CD4-positive, alpha-beta T cell (primary cell): ENCODE measurements at places on chromosomes 2 and 18.

GRCh38 chr2:587087-587960 is 89.9 kb downstream of the TMEM18 start:
- no peak for DNase-seq

GRCh38 chr2:133658020-133658903 is 90.0 kb upstream of the NCKAP5 start:
- DNase-seq, result no peak

DNA sequence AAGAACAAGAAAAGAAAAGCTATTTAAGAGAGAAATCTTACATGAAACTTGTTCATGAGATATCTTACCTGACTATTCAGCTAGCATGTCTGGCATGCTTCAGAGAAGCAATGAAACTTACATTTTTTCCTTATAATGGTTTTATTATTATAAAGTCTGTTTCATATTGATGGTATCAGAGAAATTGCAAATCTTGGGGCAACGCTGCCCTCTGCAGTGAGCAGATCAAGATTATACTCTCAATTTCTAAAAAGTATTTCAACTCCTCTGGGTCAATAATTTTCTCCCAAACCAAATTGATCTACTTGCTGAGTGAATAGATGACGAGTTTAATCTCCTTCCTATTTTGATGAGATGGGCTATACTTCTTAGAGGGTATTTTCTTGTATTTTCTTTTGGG is 235.6 kb downstream of the NUP35 start:
- DNase-seq, result no peak

DNA sequence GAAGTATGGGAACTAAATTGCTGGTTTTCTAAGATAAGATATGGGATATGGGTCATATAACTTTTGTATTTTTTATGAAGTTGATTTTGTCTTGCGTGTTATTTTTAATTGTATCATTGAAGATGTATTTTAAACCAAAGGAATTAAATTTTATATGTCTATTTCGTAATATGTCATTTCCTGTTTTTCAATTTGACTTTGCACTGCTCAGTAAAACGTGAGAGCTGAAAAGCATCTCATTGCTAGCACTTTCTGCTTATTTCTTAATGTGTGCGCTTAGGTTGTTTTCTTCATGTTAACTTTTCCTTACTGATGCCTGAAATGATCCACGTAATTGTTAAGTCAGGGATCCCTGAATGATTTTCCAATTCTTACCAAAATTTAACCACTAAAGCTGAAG is 41.2 kb upstream of the KLF11 start:
- DNase-seq, result no peak

- no peak for DNase-seq
These were observed 11.6 kb upstream of the TNP1 start for GRCh38 chr2:216871333-216871934.

DNA sequence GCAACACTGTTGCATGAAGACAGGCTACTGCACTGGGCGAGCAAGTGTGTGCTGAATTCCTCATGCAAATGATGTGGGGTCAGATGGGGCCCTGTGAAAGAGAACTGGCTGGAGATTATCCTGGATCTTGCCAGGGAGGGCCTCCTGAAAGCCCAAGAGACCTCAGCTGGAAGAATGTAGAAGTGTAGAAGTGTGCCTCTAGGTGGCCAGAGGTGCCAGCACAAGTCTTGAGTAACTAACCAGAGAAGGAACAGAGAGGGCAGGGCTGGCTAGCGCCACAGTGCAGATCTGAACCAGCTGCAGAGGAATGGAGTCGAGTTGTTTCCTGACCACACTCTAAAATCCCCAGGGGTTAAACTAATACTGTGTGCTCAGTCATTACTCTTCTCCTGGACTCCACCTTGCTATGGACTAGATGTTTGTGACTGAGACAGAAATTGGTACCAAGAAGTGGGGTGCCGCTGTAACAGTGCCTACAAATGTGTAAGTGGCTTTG is 399.3 kb downstream of the LRATD1 start:
- DNase-seq, result no peak

GRCh38 chr2:100113990-100114433 is 28.4 kb downstream of the AFF3 start:
- peak; percentile 29 for DNase-seq

- no peak for DNase-seq
These were observed 67.0 kb upstream of the TCF4 start for GRCh38 chr18:55654986-55655385.

GRCh38 chr2:236919209-236919608 is 166.5 kb upstream of the COPS8 start:
- no peak for DNase-seq

DNA sequence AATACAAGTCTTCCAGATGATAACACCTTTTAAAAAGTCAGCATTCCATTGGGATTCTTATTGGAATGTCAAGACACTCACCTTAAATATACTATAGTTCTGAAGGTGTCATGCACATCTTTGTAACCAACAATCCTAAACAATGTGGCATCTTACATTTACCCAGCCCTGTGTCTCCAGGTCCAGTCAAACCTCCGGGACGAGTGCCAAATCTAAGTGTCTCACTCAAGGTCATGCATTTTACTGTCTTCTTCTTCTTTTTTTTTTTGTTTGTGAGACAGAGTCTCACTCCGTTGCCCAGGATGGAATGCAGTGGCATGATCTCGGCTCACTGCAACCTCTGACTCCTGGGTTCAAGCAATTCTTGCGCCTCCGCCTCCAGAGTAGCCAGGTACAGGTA is 206.9 kb upstream of the FAM98A start:
- DNase-seq, result no peak
